Stimulated activated naive CD4-positive, alpha-beta T cell (primary cell): ENCODE measurements at places on chromosomes 7 and 10.

DNA sequence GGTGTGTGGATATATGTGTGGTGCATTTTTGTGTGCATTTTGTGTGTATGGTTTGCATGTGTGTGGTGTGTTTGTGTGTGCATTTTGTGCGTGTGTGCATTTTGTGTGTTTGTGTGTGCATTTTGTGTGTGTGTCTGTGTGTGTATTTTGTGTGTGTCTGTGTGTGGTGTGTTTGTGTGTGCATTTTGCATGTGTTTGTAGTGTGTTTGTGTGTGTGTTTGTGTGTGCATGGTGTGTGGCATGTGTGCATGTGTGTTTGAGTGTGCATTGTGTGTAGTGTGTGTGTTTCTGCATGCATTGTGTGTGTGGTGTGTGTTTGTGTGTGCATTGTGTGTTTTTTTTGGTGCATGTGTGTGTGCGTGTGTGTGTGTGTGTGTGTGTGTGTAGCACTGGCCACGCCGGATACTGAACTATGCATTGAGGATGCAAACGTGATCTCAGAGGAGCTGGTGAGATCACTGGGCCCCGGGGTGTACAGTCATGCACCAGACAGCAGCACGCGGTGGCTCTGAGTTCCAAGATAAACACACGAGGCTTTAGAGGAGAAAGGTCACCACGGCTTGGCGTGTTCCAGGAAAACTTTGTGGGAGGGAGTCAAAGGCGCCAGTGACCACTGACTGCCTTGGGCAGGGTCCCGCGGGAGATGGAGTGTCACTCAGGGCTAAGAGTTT lies 106.6 kb upstream of the SHH start:
- DNase-seq: no peak

- no peak for DNase-seq
Observed at GRCh38 chr10:12191715-12192114, 4.0 kb downstream of the NUDT5 start.

DNA sequence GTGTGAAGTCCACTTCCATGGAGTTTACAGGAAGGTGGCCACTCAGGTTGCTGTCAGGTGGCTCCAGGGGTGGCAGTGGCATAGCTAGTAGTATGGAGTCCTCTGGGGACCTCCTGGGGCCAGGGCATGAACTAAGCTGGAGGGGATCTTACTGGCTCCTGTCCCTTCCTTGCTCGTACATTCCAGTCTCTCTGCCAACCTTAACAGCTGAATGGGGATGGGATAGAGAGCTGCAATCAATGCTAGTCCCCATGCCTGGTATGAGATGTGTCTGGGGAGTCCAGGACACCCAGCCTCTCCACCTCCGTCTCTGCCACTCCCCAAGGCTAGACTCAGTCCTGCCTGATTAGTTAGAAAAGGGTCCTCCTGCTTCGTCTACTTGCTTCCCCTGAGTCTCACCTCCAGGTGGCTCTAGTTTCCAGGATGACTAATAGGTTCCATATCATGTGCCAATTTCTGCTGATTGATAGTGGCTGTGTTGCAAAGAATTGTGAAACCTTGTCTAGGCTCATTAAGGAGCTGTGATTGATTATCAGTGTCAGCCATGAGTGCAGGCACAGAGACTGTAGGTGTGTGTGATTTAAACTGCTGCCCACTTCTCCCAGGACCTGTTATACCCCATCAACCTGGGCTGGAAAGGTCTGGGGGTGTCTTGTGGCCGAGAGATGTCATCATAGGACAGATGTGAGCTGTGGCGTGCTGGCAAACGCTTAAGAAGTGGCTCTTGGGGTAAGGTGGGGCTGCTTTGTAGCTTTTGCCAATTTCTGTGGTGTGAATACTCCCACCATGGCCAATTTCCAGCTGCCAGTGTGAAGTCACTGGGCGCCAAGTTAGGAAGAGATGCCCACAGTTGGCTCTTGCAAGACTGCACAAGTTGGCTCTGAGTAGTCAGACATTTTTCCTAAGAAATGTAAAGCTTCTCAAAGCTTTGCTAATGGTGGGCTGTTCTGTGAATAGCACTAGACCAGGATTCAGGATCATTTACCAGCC lies 59.8 kb downstream of the COL13A1 start:
- no peak for DNase-seq

- DNase-seq: no peak
Observed at GRCh38 chr10:107169516-107169915, 5.0 kb upstream of the SORCS1 start.

- no peak for DNase-seq
Observed at GRCh38 chr7:7662527-7662926, 22.0 kb downstream of the UMAD1 start.

DNA sequence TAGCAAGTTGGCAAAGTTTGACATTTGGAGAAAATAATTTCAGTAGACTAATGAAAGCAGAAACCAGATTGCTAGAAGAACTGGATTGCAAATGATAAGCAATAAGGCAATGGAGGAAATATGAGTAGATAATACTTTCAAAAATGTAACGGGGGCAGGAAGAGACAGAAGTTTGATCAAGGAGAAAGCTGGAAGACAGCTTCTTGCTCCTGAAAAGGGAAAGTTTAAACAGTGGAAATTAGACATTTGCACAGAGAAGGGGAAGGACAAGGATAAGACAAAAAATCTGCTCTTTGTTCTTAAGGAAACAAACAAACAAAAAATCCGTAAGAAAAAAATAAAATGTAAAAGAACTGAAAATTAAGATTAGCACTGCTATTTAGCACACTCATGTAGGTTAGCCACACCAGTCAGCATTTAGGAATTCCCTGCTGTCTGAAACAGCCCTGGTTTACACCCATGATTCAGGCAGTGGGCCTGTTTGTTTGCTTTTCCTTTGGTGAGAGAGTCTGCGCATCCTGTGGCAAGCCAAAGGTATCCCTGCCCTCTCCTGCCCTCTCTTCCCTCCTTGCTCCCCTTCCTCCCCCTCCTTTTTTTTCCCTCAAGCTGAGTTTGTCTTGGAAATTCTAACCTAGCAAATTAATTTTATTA lies 104.3 kb upstream of the CAV2 start:
- DNase-seq: no peak
